ENCODE measurements at places on chromosomes 5 and 9.
A peak's percentile ranks its signal among the peaks of the same experiment; 100 is the strongest.

GRCh38 chr5:9058666-9059065 lies 487.2 kb downstream of the SEMA5A start:
- no peak for DNase-seq

DNA sequence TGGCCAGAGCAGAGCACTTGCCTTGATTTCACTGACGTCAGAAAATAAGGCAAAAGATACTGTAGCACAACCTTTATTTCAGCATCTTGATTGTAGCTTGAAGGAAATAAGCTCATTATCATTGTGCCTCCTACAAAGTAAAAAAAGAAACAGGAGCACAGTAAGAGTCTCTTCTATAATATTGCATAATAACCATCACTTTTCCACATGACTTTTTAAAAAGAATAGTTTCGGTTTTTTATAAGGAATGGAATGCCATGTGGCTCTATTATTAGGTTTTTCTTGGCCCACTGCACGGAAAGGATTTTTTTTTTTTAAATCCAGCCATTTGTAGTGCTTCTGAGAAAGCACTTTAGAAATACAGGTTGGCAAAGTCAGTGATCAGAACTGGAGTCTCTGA lies 655.3 kb downstream of the LRRC70 start:
- DNase-seq, result no peak

DNA sequence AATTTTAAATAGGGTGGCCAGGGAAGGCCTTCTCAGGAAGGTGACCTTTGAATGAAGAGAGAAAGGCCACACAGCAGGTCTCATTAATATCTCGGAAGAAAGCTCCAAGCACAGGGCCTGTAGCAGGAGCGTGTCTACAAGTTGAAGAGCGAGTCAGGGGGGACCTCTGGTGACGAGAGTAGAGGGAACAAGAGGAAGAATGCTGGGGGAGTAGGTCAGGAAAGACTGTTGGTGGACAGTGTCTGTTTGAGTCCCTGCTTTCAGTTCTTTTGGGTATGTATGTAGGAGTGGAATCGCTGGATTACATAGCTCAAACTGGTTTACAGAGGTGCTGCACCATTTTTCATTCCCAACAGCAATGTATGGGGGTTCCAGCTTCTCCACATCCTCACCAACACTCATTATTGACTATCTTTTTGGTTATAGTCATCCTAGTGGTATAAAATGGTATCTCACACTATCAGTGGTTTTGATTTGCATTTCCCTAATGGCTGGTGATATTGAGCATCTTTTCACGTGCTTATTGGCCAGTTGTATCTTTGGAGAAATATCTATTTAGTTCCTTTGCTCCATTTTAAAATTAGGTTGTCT lies 55.8 kb downstream of the NUP214 start:
- DNase-seq, result no peak

DNA sequence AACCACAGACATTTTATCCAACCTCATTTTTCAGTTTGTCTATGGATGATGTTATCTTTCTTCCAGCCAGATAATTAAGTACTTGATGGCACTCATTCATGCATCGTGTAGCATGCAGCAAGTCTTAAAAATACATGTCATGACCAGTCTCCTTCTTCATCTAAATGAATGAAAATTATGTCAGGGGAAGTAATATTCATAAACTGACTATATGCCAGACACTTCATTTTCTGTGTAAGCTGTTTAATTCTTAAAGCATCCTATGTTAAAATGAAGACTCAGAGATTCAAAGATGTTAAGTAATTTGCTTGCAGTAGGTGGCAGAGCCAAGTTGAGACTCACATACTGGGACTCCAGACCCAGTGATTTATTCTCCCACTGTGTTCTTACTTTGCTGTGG lies 181.7 kb upstream of the CD180 start:
- DNase-seq, result no peak

DNA sequence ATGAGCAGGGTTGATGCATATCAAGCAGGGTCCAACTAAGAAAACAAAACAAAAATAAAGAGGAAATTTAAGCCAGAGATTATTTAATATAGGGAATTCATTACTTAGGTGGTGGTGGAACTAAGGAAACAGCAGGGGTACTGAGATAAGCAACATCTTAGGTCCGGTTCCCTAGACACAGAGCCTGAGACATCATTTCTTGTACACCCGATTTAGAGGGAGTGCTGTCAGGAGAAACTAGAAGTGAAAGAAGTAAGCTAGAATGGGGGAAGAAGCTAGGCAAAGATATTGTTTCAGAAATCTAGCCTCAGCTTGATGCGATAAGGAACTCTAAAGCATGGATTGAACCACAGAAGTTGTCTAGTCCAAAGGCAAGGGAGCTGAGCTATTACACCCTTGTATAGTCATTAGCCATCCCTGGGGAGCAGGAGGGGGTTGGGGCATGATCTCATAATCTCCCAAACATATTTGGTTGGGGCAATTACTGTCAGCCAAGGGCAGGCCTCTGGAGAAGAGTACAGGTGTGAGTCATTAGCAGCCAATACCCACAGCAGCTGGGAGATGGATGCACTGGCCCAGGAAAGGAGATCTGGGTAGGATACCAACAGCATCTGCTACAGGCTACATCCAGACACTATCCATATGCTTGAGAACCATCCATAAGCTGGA lies 194.5 kb downstream of the ARL15 start:
- DNase-seq, result peak; percentile 29

GRCh38 chr9:34783951-34784487 lies 74.1 kb upstream of the CCL21 start:
- DNase-seq, result no peak

DNA sequence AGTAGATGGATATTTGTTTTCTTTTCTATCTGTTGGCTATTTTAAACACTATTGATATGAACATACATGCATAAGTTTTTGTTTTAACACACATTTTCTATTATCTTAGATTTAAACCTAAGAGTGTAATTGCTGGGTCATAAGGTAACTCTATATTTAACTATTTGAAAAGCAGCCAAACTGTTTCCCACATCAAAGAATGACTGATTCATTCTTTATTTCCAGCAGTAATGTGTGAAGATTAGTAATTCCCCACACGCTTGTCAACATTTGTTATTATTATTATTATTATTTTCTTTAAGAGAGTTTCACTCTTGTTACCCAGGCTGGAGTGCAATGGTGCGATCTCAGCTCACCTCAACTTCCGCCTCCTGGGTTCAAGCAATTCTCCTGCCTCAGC lies 1495.8 kb downstream of the EFNA5 start:
- no peak for DNase-seq

DNA sequence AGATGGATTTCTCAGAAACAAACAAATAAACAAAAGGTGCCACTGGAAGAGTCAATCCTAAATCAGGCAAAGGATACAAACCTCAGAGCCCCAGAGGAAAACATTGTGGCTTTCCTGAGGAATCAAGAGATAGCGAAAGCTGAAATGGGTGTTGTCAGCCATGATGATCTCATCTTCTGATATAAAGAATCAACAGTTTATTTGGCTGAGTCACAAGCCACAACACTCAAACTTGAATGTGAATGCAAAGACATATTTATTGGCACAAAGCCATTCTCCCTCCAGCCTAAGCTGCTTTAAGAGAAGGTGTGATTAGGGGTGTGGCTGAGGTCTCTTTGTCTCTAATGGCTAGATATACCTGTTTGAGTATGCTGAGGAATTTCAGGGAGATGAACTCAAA lies 73.3 kb upstream of the NREP start:
- peak; percentile 95 for DNase-seq

DNA sequence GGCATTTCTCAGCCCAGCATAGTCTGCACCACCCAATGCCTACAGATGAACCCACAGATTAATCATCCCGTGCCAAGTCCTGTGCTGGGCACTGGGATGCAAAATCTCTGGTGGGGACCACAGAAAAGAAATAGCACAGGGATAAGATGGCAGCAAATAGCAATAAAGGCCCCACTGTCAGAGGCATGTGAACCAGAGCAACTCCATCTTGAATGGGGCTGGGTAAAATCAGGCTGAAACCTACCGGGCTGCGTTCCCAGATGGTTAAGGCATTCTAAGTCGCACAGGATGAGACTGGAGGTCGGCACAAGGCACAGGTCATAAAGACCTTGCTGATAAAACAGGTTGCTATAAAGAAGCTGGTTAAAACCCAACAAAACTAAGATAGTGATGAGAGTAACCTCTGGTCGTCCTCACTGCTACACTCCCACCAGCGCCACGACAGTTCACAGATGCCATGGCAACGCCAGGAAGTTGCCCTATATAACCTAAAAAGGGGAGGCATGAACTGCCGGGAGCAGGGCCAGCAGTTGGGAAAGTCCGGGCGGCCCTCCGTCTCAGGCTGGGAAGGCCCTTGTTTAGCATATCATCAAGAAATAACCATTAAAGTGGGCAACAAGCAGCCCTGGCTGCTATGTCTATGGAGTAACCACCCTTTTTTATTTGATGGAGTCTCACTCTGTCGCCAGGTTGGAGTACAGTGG lies 65.2 kb downstream of the C9orf50 start:
- no peak for DNase-seq

GRCh38 chr9:97398999-97399758 lies 12.7 kb upstream of the TDRD7 start:
- peak; percentile 70 for DNase-seq

- DNase-seq, result no peak
These were observed 315.6 kb upstream of the RIOK2 start for GRCh38 chr5:97498657-97499056.

GRCh38 chr5:166810721-166811120 lies 1480.7 kb upstream of the WWC1 start:
- DNase-seq, result no peak

DNA sequence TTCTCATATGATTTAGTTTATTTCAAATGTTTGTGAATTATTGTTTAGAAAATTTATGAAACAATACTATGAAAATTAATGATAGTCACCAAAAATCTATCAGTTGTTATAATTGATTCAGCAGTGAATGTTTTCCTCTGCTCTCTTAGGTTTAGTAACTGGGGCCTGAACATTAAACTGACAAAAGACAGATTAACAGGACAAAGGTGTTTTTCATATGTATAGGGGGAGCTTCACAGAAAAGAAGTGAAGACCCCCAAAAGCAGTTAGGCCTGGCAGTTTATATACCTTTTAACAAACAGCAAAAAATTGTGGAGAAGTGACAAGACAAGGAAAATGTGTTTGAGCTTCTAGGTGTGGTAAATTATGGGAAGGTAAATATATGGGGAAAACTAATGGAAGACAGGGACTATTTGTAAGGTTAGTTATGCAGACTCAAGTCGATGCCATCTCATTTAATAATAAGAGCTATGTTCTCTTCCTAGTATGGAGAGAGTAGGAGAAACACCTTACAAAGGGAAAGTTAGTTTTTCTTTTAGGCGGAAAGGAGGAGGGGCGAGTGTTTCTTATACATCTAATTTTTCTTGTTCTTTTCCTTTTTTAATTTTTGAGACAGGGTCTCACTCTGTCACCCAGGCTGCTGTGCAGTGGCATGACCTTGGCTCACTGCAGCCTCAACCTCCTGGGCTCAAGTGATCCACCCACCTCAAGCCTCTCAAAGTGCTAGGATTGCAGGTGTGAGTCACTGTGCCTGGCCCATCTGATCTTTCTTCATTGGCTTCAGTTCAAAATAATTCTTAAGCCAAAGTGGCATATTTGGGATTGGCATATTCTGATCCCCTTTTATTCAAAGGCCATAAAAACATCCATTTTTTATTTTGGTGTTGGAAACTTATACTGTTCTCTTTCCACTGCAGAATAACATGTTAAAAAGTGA lies 77.8 kb downstream of the C9orf153 start:
- peak; percentile 43 for DNase-seq
